ENCODE measurements at places on chromosomes 7 and 10. TPM values are rescaled to one million over a fixed set of nuclear protein-coding genes. Genes with fewer than 3 reads are reported as not detected.

CLCN1 gene
- 0.16 TPM for total RNA-seq

LRRN3 gene
- total RNA-seq, result 2.7 TPM

IPMK gene
- 7.3 TPM for total RNA-seq

NPC1L1 gene
- total RNA-seq, result not detected

NPFFR1 gene
- total RNA-seq, result not detected

SH2D4B gene
- total RNA-seq, result not detected

ADCYAP1R1 gene
- total RNA-seq, result not detected

LRRC17 gene
- total RNA-seq, result 95.6 TPM

WAPL gene
- total RNA-seq, result 149 TPM

DNA sequence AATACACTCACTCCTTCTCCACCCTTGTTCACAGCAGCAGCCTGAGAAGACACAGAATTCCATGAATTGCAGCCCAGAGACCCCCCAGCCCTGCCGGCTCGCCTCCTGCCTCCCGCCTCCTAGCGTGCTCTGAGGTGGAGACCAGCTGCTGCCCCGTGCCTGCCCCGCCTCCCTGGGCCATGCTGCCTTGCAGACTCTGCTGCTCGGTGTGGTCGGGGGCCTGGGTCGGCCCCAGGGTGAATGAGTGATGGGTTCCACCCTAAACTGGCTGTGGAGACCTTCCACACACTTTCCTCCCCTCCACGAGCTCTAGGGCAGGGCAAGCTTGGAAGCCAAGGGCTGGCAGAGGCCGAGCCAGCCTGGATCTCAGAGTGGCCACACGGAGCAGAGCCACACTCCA is 479.3 kb downstream of the DNAJB6 start:
- DNase-seq, result no peak

DNA sequence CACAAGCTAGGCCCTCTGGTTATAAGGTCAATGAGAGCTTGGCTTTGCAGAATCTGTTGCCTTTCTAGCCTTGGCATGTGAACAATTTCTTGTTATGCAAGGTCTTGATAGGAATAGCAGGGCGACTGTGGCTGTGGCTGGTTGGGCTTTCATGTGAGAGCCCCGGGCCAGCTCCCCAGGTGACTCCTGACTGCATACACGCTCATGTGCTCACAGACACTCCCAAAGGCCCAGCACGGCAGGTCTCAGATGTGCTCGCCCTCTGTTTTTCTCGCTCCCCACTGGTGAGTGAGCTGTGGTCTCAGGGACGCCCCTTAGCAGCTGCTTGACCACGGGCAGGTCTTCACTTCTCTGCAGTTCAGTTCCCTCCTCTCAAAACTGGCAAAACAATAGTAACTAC is 37.1 kb upstream of the ZNF32 start:
- DNase-seq, result no peak

GRCh38 chr7:2812831-2813230 is 31.3 kb downstream of the GNA12 start:
- DNase-seq, result peak; percentile 14

DNA sequence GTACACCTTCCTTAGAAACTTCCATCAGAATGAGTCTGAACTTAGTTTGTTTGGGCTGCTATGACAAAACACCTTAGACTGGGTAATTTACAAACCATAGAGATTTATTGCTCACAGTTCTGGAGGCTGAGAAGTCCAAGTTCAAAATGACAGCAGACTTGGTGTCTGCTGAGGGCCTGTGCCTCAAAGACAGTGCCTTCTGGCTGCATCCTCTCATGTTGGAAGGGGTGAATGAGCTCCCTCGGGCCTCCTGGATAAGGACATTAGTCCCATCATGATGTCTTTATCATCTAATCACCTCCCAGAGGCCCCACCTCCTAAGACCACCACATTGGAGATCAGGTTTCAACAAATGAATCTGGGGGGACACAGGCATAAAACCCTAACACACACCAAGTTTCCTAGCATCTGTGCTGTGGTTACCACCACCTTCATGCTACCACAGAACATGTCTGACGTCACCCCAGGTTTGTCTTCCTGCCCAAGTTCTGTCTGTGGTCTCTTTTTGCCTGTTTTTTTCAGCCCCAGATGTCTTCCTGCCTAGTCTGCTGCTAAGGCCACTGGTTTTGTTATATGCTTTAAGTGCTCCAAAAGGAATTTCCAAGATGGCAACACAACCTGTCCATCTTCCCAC is 150.9 kb upstream of the COBL start:
- no peak for DNase-seq

DNA sequence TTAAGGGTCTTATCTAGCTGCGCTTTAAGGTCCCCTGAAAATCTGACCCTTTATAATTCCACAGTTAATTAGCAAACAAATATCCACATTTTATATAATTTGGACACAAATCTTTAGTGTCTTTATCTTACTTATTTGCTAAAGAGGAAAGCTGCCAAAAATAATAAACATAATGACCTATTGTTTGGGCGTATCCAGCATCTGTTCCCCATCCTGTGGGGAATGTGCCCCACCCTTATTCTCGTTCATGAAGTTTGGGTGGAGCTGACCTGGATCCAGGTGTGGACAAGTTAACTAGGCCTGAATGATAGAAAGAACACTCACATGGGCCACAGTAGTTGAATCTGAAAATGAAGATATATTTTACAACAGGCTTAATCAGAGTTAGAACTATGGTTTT is 218.3 kb downstream of the CRPPA start:
- no peak for DNase-seq

DNA sequence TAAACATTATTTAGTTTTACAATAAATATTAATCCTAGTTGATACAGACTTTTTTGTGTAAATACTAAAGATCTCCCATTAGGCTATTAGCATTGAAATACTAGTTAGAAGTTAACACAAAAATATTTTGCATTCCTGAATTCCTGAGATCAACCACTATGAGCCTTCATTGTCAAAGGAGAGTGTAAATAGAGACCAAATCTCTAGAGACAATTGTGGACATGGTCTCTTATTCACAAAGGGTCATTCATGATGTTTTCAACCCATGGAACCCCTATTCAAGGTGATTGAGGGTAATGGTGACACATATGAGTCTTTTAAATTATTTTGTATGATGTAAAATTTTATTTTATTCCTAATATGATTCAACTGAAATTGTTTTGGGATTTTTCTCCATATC is 1454.8 kb upstream of the LRRTM3 start:
- DNase-seq, result no peak

DNA sequence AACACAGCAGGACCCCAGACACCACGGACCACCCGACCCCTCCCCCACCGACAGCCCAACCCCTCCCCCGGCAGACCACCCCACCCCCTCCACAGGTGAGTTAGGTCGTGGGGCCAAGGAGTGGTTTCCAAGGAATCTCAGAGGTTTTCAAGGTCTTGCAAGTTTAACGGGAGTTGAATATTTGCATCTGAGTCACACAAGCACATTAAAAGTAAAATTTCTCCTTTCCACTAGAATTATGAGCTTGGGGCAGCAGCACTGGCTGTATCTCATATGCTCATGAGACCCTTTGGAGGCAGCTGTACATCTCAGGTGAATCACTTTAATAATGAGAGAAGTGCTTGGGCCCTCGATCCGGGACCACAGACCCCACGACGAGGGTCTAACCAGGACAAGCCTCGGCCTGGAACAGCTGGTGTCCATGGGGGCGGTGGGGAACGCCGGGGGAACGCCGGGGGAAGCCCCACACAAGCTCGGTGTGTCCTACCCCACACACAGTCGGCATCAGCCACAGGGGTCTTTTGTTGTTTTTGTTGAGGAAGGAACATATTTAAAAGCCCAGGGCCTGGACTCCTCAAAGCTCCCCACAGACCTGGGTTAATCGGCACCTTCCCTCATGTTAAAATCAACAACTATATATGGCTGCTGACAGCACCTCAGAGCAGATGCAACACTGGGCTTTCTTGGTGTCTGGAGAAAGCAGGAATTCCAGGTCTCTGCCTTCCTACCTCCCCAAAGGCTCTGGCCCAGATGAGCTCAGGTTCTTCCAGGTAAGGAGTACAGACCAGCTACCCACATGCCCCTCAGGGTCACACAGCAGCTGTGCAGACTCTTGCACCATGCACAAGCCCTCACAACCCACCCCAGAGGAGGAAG is 130.3 kb downstream of the DIP2C start:
- DNase-seq, result no peak

- DNase-seq, result no peak
These were observed 629 bp upstream of the DNAJC9 start for GRCh38 chr10:73247509-73248258.

DNA sequence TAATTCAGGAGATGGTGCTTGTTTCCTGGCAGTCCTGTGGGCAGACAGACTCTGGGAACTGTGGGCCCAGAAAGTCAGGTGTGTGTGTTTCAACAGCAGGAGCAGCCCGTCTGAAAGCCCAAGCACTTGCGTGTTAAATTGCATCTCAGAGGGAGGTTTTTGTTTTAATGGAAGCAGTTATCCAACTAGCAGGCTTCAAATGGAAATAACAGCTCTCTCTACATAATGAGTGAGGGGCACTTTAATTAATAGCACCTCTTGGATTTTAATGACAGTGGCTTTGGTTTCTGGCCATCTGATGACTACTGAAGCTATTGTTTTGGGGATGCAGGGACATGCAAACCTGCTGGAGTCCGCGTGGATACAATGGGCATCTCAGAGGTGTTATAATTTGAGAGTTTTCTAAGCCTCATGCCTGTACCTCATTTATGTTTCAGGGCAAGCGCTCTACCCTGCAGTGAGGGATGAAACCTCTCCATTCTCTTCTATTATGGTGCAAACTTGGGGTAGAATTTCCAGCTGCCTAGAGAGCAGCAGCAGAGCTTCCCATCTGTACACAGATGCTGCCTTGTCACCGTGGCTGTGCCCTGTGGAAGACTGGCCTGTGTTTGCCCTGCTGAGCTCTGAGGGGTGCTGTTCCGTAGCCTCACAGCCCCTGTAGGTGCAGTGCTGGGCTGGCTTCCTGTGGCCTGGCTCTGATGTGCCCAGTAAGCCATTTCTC is 206.6 kb upstream of the GPR26 start:
- DNase-seq, result no peak

DNA sequence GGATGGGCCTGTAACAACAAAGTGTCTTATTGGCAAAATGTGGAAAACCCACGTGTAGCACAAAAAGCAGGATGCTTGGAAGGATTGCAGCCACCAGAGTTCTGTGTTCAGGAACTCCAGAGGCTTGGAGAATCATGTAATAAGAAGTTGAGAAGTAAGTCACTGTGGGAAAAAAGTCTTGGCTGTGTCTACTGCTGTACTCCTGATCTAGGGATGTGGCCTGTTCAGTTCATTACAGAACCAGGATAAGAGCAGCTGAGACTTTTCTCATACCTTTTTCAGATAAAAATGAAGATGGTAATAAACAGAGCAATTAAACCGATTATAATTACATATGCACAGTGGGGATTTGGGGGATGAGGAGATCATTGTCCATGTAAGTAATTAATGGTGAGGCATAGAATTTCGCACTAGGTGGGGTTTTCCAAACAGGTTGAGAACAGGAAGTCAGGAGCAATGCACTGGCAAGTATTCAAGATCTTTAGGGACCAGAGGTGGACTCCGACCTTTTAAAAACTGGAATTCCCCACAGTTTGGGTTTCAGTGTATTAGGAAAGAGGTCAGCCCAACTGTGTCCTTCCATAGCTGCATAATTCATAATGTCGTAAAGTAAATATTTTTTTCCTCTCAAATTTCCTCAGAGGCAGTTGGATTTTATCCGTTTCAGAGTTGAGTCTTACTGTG is 281.7 kb downstream of the FRMD4A start:
- DNase-seq, result no peak

- DNase-seq, result no peak
These were observed 10.0 kb upstream of the TSPAN14 start for GRCh38 chr10:80444124-80444523.

GRCh38 chr7:4789194-4790077 is 14.0 kb downstream of the AP5Z1 start:
- no peak for DNase-seq

GRCh38 chr7:99132595-99133321 is 11.2 kb downstream of the SMURF1 start:
- no peak for DNase-seq

GRCh38 chr10:44513591-44513990 is 128.7 kb upstream of the CXCL12 start:
- peak; percentile 63 for DNase-seq

- no peak for DNase-seq
These were observed 57.1 kb upstream of the NPTX2 start for GRCh38 chr7:98559958-98560357.

DNA sequence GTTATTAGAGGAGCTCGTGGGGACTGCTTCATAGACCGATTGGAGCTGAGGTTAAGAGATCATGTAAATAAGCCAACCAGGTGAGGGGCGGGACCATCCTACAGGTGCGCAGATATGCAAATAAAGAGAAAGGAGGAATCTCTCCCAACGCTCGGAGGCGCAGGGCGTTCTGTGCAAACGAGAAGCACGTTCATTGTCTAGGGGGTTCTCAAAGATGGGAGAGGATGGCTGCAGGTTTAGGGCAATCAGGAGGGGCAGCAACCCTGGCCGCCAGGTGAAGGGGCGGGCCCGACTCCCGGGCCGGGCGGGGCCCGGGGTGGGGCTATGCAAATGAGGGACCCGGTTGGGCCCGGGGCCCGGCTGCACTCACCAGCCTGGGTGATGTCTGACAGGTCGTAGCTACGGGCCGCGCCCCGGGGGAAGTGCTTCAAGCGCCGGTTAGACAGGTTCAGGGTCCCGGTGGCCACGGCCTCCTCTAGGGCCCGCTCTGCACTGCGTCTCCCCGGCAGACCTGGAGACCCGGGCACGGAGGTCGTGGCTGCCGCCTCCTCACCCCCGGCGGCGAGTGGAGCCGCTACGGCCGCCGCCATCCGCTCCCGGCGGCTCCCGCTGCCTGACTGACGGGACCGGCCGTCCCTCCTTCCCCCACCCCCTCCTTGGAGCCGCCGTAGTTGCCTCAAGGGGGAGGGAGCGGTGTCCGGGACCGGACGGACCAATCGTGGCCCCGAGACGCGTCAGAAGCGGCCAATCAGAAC is at the start of gene LRCH4:
Gene LRCH4 (minus strand): TSS at position 619 of the 755 bp plus-strand sequence. CDS start 29 bp downstream, at position 590.
- no peak for DNase-seq

DNA sequence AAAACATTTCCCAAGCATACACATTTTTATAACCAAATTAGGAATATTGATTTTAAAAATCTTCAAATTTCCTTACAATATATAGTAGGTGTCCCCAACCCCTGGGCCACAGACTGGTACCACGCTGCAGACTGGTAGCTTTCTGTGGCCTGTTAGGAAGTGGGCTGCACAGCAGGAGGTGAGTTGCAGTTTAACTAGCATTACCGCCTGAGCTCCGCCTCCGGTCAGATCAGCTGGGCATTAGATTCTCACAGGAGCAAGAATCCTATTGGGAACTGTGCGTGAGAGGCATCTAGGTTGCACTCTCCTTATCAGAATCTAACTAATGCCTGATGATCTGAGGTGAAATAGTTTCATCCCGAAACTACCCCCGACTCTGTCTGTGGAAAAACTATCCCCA is 62.1 kb downstream of the ZWINT start:
- DNase-seq, result no peak

GRCh38 chr7:101140746-101141382 is 13.4 kb upstream of the AP1S1 start:
- no peak for DNase-seq
